ENCODE measurements at places on chromosomes 5 and 9. TPM values are rescaled to one million over a fixed set of nuclear protein-coding genes. Genes with fewer than 3 reads are reported as not detected.

Gene ERAP2
- 26.9 TPM for total RNA-seq

Gene MEGF10
- total RNA-seq = 0.26 TPM

Gene GBGT1
- 27.4 TPM for total RNA-seq

Gene GPR151
- total RNA-seq = not detected

Gene COL15A1
- total RNA-seq = 8.0 TPM

Gene GARIN3
- total RNA-seq = not detected

Gene NRARP
- 21.5 TPM for total RNA-seq

Gene SPRY4
- 89.8 TPM for total RNA-seq

Gene IFNA13
- total RNA-seq = not detected

Gene KIAA0825
- 4.4 TPM for total RNA-seq

Gene GFPT2
- total RNA-seq = 20.4 TPM

Gene ISL1
- total RNA-seq = not detected

Gene AGTPBP1
- 51.7 TPM for total RNA-seq

Gene RIMOC1
- 28.2 TPM for total RNA-seq

Gene MARCOL
- not detected for total RNA-seq

Gene CLK4
- 35.4 TPM for total RNA-seq

Gene HARS1
- 46.9 TPM for total RNA-seq

Gene PRKAA1
- 83.0 TPM for total RNA-seq

Gene ORM2
- total RNA-seq = 3.9 TPM

Gene MAMDC4
- 12.9 TPM for total RNA-seq

Gene KIAA1958
- 14.2 TPM for total RNA-seq

Gene SLC4A9
- total RNA-seq = 0.23 TPM

Gene LCN2
- total RNA-seq = 14.3 TPM

Gene CENPK
- total RNA-seq = 2.3 TPM

Gene STING1
- 102 TPM for total RNA-seq

Gene KIF4B
- 0.17 TPM for total RNA-seq

Gene MPDZ
- total RNA-seq = 37.8 TPM

Gene SPAAR
- 13.5 TPM for total RNA-seq

Gene MAN1B1
- total RNA-seq = 39.4 TPM

Gene CYSRT1
- total RNA-seq = 0.41 TPM

Gene PROB1
- 1.9 TPM for total RNA-seq

Gene LAMC3
- total RNA-seq = 28.5 TPM

Gene FOXD4
- 0.75 TPM for total RNA-seq

Gene TRIM36
- 3.7 TPM for total RNA-seq

Gene ST6GALNAC6
- 94.7 TPM for total RNA-seq

Gene GFI1B
- 0.52 TPM for total RNA-seq

Gene GTF2H2
- total RNA-seq = 27.0 TPM

Gene PCDHA9
- 0.20 TPM for total RNA-seq

Gene FTMT
- not detected for total RNA-seq

Gene CAMK4
- 3.8 TPM for total RNA-seq

All from upper lobe of right lung (tissue), 1 donor.